ENCODE measurements at places on chromosomes 5 and 9.

DNA sequence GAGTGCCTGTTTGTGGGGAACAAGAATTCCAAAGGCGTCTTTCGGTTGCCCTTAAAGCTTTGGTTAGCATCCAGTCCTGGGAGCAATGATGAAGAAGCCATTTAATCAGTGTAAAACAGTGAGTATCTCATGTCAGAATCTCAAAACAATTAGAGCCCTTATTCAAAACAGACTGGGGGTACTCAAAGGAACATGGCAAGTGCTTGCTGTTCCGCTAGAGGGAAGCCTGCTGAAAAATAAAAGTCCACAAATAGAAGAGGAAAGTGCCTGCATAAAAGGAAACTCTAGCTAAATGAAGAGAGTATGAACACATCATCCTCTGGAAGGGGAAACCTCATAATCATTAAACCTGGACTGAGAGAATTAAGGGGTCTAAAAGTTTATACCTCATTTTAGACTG is 26.4 kb downstream of the FBXL7 start:
- DNase-seq, result no peak

DNA sequence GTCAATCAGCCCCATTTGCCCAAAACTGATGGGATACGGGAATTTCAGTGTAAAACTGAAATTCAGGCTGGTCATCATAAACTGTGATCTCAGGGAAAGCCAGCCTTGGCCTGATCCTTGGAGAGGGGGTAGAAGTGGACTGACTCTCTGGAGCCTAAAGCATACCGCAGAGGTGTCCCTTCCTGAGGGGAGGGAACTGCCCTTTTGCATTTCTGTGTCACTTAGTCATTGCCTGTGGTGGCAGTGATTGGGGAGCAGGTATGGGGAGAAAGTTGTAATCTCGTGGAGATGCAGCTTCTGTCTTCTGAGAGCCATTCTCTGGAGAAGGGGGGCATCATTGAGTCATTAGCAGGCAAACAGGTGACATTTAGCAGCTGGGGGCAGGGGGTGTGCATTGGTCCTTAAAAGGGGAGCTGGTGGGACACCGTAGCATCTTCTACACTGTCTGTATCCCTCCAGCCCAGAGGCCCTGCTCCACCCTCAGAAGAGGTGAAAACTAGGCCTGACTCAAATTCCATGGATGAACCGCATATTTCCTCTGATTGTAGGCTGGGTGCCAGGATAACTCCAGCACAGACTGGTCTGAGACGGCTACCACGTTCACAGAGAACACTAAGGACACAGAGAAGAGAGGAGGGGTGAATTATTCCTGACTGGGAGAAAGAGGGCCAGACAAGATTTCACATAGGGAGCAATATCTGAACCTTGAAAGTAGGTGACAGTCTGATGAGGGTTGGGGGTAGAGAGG is 143.3 kb downstream of the SEC61B start:
- DNase-seq, result no peak

DNA sequence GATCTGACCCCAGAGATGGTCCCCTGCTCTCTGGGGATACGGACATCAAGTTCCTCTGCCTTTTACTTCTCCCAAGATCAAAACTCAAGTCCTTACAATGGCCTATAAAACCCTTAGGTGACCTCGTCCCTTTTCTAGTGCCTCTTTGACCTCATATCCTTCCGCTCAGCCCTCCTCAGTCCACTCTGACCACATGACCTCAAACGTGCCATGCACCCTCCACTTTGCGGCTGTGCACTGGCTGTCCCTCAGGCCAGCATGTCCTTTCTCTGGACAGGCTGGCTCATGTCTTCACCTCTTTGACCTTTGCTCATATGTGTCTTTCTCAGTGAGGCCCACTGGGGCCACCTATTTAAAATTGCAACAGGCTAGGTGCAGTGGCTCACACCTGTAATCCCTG is 14.7 kb downstream of the TRMO start:
- DNase-seq, result no peak

- DNase-seq, result peak; percentile 56
Observed at GRCh38 chr9:131618071-131618479, 72.8 kb downstream of the PRRT1B start.

DNA sequence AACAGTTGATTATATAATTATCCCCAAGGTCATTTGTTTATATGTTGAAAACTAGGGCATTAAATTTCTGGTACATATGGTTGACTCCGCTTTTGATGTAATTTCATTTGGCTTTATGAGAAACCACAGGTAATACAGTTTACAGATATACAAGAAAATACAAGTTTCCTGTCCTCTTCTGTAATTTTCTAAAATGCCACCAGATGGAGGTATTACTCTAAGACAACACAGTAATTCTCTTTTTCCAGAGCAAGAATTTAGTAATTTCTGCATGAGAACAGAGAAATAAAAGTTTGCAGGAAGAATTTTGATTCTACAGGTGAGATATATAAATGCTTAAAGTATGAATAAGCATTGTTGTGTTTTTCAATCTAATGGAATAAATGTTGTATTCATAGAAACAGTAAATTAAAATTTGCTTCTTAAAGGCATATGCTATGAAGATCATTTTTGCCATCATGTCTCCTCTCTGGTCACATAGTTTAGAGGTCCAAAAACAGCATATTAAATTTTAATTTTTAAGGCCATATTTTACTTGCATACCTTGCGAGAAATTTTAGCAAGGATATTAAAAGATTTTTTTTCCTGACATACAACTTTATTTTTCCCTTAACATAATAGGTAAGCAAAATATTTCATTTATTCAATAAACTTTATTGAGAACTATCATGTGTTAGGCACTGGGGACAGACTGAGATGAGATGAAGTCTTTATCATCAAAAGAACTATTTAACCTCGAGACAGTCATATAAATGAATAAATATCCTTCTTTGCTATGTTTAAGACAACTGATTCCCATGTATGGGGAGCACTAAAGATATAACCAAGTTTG is 22.7 kb downstream of the CHD1 start:
- DNase-seq, result no peak

DNA sequence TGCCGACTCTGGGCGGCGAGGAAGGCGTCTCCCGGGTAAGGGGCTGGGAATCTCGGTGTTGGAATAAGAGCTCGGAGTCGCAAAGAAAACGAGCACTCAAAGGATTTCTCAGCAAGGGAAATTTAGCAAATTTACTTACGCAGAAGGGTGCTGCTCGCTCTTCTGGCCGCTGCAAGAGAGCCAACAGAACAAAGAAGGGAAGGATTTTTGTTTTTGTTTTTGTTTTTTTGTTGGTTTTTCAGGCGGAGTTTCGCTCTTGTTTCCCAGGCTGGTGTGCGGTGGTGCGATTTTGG is 279 bp downstream of the GTF3C5 start:
- no peak for DNase-seq

- peak; percentile 66 for DNase-seq
Observed at GRCh38 chr5:134905246-134905996, 490 bp downstream of the PCBD2 start.

DNA sequence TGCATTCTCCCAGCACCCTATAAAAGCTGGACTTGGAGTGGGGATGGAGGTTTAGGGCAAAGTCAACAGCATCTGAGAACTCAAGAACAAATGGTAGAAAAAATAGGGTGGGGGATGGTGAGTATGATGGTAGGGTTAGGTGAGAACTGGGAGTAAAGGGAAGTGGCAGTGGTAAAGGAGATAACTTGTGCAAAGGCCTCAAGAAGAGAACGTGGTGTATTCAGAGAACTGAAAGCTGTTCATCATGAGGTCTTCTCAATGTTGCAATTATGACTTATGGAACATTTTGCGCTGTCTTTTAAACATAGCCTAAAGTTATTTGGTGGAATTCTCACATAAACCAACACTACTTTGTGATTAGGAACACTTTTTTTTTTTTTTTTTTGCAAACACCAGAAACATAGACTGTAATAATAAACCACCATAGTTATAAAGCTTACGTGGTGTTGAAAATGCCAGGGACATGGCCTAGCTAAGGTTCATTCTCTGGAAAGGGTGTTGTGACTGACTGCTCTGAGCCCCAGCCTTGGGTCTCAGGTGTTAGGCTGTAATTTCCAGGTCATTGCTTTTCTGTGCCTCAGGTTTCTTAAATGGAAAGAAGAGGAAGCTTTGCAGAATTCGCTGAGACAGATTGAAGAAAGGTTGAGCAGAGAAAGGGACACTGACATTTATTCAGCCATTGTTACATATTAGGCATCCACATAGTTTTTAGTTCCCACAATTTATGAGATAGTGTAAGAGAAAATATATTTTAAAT is 19.2 kb upstream of the TXNDC8 start:
- no peak for DNase-seq

DNA sequence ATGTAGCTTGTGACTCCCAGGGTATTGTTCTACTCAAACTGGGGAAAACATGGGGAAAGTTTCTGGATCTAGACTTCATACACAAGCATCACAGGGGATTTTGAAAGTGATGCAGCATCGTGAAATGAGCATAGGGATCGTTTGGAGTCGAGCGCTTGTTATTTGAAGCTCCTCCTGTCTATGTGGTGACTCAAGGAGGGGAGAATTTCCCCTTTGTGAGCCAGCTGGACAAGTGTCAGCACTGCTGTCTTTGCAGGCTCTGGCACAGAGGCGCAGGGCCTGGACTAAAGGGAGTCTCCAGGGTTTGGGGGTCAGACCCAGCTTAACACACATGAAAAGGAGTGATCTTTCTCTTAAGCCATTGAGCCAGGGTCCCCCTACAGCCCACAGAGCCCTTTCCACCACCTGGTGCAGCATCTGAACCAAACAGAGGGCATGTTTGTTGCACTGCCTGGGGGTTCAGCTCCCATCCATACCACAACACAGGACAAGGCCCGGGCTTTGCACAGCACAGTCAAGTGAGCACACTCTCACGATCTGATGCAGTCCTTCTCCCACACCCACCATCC is 51.0 kb downstream of the IRF1 start:
- DNase-seq, result no peak

- no peak for DNase-seq
Observed at GRCh38 chr5:89064736-89065135, 181.8 kb upstream of the MEF2C start.

GRCh38 chr5:126358525-126358924 is 64.7 kb upstream of the GRAMD2B start:
- no peak for DNase-seq

GRCh38 chr5:39543335-39543734 is 118.6 kb upstream of the DAB2 start:
- no peak for DNase-seq

- no peak for DNase-seq
Observed at GRCh38 chr5:172743112-172743959, 27.7 kb downstream of the DUSP1 start.

- no peak for DNase-seq
Observed at GRCh38 chr5:77645995-77646639, 7.6 kb upstream of the OTP start.

- DNase-seq, result no peak
Observed at GRCh38 chr5:27241564-27242257, 203.3 kb upstream of the CDH9 start.

GRCh38 chr9:82191082-82191770 is 202.7 kb downstream of the SPATA31D1 start:
- no peak for DNase-seq

DNA sequence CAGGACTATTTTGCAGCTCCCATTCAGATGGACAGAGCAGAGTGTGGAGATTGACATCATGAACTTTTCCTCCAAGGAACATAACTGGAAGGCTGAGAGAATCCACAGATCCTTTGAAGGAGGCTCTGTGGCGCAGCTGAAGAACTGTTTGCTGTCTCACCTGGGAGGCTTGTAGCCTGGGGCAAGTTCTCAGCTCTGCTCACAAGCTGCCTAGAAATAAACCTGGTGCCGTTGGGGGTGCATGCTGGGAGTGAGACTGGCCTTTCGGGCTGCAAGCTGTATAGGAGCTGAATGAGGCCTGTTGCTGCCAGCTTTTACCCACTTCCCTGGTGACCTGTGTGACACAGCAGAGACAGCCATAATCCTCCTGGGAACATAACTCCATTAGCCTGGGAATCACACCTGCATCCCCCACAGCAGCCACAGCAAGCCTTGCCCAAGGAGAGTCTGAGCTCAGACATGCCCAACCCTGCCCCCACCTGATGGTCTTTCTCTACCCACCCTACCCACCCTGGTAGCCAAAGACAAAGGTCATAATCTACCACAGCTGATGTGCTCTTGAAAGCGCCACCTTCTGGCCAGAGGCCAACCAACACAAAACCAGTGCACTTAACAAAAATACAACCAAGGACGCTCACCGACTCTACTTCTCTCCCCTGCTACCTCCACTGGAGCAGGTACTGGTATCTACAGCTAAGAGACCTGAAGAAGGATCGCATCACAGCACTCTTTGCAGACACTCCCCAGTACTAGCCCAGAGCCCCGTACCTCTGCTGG is 205.1 kb upstream of the MRPS30 start:
- no peak for DNase-seq
